ENCODE measurements at places on chromosomes 5 and 9.
A peak's percentile ranks its signal among the peaks of the same experiment; 100 is the strongest.

GRCh38 chr9:133863257-133863592 is 125.1 kb upstream of the SARDH start:
- no peak for DNase-seq

GRCh38 chr5:162837155-162837554 is 600.2 kb upstream of the CCNG1 start:
- DNase-seq, result no peak

GRCh38 chr9:38382141-38382540 is 10.4 kb upstream of the ALDH1B1 start:
- DNase-seq, result no peak

GRCh38 chr5:125510651-125511050 is 764.2 kb upstream of the ZNF608 start:
- no peak for DNase-seq

DNA sequence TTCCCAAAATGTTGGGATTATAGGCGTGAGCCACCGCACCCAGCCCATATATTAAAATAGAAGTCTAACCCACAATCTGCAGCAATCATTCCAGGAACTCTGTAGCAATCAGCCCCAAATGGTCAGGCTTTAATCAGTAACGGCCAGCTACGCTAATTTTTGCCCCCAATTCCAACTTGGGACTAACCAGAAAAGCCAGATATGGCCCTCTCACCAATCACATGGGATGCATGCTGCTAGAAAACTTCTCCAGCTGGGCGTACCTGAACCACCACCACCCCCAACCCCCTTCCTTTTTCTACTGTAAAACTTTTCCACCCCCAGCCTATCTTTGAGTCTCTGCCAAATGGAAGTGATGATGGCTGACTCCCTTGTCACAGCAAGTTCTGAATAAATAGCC is 4.1 kb downstream of the SUSD1 start:
- DNase-seq, result no peak

DNA sequence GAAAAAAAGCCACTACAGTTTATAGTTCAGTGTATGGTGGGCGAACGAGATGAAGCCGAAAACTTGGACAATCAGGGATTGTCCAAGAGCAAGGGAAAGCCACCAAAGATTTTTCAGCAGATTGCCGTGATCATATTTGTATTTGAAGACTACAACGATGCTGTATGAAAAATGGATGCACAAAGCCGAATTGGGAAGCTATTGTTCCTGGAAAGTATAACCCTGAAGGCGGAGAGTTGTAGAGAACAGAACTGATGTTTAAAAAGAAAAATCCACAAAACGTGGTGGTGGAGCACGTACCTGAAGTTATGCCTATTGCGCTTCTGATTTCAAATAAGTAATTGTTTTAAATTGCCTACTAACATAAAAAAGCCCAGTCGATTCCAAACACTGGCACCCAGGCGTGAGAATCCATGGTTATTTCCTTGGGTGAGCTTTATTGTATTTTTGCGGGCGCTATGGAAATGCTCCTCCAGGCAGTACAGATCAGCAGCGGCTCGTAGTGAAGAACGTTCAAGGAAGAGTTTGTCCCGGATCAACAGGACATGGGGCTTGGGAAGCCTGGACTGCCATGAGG is 772 bp upstream of the TARS1 start:
- DNase-seq, result no peak

DNA sequence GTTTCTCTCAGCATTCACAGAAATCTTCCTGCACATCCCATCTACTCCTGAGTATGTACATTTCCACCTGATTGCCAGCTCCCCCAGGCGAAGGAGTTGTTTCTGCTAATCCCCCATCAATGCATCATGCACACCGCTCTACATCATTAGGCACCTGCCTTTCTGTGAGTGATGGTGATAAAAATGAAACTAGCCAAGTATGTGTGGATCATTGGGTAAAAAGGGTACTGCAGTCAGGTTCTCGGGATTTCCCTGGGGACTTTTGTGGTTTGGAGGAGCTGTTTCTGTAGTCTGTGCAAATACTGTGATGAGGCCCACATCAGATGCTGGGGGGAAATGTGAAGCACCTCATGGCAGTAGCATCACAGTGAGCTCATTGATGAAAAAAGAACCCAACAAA is 30.4 kb downstream of the CAMK4 start:
- DNase-seq, result no peak

- no peak for DNase-seq
Observed at GRCh38 chr5:153713943-153714342, 223.5 kb downstream of the GRIA1 start.

DNA sequence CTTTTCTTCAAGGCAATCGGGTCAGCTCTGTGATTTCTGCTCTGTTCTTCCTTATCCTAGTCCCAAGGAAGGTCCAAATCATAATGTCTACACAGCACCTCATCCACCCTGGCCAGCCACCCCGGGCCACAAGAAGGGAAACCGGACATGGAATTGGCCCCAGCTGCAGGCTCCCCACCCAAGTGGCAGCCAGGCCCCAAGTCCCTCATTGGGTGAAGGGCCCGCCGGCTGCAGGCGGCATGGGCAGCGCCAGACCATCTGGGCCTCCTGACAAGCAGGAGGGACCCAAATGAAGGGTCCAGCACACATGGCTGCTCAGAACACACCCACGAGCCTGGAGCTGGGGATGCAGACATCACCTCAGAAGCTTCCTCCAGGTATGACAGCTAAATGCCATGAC is 33.7 kb downstream of the BICD2 start:
- no peak for DNase-seq

DNA sequence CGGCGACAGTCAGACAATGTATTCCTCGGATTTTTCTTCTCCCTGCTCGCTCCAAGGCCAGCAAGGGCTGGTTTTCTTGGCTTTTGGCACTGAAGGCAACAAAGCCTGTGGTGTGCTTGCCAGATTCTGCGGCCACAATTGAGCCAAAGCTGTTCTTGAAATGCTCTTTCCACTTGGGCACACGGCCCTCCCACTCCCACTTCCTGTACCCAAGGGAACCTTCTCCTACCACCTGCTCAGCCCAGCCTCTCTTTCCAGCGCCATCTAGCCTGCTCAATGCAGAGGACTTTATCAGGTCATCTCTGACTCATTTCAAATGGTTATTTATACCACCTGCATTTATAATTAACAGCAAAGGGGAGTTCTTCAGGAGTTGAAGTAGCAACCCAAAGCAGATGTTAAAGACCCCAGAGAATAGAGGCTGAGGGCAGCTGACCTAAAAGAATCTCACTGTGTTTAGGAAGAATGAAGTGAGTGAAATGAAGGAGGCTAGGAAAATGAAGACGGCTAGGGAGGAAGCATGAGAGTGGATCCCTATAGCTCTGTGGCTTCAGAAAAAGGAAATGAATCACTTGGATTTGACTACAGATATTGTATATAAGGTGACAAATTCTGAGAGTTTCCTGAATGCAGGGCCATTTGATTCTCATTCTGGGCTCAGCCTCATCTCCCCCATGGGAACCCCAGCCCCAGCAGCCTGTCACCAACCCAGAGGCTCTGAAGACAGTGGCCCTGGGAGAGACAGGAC is 439.0 kb downstream of the ENC1 start:
- DNase-seq, result no peak

DNA sequence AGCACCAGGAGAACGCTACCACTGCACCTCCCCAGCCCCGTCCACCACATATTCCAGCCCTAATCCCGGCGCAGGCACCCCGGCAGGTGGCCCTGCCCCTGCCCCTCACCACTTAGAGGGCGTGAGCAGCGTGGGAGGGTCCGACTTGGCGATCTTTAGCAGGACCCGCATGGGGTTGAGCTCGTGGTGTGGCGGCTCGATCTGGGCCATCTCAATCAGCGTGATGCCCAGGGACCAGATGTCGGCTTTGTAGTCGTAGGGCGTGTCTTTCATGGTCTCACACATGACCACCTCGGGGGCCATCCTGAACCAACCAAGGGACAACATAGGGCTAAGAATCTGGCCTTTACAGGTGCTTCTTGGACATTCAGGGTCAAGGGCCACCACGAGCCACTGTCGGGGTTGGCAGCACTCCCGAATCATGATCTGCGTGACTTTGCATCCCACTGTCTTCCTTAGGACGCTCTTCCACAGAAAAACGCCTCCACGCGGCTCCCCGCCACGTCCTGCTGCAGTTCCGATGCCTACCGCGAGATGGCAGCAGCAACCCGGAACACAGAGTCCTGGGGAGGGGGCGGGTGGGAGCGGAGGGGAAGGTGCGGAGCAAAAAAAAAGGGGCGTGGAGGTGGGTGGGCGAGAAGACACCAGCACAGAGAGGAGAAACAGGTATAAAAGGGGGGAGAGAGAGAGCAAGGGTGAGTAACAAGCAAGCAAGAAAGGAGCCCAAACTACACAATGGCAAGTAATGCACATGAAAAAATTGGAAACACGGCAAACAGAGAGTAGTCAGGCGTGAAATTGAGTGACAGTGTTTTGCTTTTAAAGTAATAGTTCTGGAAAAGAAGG is 81.3 kb downstream of the STK10 start:
- peak; percentile 51 for DNase-seq

GRCh38 chr5:28580616-28581015 is 1542.2 kb upstream of the CDH9 start:
- no peak for DNase-seq

DNA sequence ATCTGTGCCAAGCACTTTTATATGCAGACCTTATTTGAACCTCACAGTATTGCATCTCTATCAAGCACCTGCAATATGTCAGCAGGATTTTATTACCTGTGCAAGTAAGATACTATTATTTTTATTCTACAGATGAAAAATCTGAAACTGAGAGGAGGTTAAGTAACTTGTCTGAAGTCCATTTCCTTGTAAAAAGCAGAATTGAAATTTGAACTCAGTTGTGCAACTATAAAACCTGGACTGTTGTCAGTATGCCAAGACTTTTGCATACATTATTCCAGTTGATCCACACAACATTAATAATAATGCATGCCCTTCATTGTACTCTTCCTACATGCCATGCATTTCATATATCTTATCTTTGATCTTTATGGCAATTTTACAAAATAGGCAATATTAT is 82.2 kb upstream of the BRINP1 start:
- DNase-seq, result no peak

DNA sequence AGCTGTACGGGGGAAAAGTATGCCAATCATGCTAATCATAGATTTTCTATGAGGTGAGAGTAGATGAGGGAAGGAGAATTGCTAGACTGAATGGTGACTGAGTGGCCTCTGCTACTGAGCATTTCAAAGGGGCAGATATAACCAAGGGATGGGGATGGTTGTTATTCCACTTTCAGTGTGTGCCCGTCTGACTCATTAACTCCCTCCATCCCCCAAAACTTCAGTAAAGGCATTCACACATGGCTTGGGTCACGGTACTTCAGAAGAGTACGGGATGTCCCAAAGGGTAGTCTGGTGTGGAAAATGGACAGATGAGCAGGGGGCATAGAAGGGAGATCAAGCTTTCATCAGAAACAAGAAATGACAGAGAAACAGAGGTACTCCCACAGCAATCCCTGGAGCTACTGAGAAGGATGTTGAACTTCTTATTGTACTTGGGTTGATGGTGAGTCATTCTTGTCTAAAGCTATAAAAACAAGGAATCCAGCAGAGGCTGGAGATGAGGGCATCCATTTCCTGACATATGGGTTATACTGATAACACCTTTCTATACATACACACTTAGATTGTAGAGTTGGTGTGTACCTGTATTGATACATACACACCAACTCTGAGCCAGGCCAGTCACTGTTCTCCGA is 8.9 kb upstream of the TLE4 start:
- no peak for DNase-seq

DNA sequence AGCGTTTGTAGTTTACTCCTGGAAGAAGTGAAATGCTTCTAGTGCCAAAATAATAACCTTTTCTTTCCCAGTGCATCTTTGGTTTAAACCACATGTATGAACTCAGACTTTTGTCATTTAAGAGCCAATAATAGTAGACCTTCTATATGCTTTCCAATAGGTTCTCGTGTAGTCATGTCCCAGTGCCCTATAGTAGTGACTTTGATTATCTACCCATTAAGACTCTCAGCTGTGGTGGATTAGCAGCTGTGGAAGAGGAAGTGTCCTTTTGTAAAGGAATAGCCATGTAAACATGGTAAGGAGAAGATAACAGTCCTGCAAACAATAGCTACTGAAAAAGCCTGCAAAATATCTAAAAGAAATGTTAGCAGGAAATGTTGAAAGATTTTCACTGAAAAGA is 765.3 kb downstream of the MTRR start:
- DNase-seq, result no peak

- no peak for DNase-seq
Observed at GRCh38 chr9:37468620-37469019, 3.4 kb upstream of the ZBTB5 start.

DNA sequence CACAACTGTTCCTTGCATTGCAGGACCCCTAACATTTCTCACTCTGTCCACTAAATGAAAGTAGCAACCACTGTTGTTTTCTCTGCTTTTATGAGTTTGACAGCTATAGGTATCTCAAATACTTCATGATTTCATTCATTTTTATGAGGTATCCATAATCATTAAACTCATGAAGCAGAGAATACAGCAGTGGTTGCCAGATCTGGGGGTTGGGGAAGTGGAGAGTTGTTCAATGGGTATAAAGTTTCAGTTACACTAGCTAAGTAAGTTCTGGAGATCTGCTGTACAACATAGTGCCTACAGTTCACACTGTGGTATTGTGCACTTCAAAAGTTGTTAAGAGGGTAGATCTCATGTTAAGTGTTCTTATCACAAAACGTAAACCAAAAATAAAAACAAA is 23.4 kb upstream of the CAMK4 start:
- DNase-seq, result no peak

GRCh38 chr5:149710575-149710974 is 19.5 kb upstream of the PPARGC1B start:
- no peak for DNase-seq

DNA sequence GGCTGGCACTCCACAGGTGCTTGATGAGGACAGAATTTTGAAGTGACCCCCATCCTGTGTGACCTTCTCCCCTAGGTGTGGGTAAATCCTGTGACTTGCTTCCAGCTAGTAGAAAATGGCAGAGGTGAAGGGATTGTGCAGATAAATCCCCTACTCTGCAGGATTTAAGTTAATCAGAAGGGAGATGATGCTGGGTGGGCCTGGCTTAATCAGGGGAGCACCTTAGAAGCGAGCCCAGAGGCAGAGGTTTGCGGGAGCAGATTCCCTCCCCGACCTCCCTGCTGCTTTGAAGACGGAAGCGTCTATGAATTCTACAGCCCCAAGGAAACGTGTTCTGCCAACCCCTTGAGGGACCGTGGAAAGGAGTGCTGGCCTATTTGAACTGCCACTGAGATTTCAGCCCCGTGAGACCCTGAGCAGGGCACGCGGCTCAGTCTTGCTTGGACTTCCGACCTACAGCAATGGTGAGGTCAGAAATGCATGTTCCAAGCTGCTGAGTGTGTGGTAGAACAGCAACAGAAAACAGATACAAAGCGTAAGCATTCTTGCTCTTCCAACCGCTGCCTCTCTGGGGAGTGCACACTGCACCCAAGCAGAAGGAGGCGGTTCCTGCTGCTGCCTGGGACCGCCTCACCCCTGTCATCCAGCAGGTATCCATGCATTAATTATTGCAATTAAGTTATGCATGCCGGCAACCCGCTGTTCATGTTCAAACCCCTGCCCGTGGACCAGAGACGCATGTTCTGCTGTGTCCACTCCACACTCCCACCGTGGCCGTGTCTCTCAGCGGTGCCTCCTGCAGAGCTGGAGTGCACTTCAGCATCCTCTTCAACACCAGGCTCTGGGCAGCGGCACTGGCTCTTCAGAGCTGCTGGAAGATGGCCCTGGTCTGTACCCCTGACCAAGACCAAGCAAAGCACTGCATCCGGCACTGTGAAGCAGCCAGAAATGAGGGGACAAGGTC is 54.6 kb upstream of the RXRA start:
- no peak for DNase-seq
